MCF 10A (cell line): ENCODE measurements at places on chromosomes 7 and 10.

GRCh38 chr7:55387062-55387965, 22.2 kb downstream of the LANCL2 start:
- peak; percentile 44 for DNase-seq

DNA sequence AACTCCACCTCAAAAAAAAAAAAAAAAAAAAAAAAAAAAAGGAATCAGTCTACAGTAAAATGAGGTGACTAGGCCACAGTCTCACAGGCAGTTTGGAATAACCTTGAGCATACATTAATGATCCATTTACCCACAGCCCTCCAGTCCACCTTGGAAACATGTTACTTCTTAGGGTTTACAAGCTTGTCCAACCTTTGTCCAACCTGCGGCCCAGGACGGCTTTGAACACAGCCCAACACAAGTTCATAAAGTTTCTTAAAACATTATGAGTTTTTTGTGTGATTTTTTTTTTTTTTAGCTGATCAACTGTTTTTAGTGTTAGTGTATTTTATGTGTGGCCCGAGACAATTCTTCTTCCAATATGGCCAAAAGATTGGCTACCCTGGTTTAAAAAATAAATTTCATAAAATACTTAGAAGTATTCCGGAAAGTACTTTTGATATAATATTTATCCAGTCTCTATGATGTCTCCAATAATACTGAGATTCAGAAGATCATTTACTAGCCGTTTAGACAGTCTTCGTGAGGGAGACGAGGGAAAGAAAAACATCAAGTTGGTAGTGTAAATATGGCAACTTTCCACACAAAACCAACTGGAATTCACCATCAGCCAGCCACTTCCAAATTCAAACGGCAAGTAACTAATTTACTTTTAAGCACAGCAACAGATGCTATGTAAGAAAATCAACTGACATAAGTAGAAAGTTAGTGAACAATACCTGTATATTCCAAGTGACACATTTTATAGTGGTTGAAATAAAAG, 9.9 kb downstream of the BAZ1B start:
- DNase-seq, result no peak

- peak; percentile 9 for DNase-seq
Measured at GRCh38 chr10:83542774-83543411, 596.4 kb upstream of the GHITM start.

- DNase-seq, result no peak
Measured at GRCh38 chr10:13001041-13001886, at the start of gene CCDC3. Gene CCDC3, minus strand, starts transcription at chr10:13001713. Its CDS starts 143 bp downstream, at chr10:13001570.

GRCh38 chr10:111455776-111456426, 379.1 kb downstream of the ADRA2A start:
- no peak for DNase-seq

DNA sequence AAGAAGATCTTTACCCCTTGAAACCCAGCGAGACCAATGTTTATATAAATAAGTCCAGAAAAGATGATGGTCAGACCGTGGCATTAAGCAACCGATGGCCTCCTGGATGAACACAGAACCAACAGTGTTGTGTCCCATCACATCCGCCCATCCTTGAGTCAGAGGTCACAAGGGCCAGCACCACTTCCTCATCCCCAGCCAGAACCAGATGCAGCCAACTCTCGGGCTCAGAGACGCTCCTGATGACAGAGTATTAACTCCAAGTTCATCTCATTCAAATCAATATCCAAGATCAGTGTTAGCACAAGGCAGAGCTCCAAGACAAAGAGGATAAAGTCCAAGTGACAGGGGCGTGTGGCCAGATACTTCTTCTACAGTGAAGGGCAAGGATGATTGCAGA, 63.5 kb downstream of the FAM53B start:
- no peak for DNase-seq

- no peak for DNase-seq
Measured at GRCh38 chr10:48771234-48771633, 86.6 kb downstream of the WDFY4 start.

GRCh38 chr7:142104550-142105527, 6.7 kb upstream of the MGAM2 start:
- DNase-seq, result peak; percentile 71

DNA sequence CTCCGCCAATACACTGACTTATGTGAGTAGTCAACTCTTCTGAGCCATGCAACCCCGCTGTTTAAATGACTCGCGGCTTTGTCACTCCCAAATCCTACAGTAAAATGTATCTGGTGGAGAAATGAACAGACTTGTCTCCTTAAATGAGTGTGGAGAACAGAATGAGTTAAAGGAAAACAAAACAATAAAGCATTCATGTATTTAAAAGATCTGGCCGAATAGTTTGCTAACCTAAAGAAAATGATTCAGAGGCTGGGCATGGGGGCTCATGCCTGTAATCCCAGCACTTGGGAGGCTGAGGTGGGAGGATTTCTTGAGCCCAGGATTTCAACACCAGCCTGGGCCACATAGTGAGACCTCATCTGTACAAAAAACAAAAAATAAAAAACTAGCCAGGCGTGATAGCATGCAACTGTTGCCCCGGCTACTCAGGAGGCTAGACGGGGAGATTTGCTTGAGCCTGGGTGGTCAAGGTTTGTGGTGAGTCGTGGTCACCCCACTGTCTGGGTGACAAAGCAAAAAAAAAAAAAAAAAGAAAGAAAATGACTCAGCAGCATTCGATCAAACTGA, 86.5 kb upstream of the PFKP start:
- no peak for DNase-seq
